Stimulated activated CD4-positive, alpha-beta T cell treated with anti-CD3 and anti-CD28 coated beads, Interleukin-4, amount 100 ng/mL, for 24 hours (primary cell): ENCODE measurements at places on chromosomes 3 and 15.

GRCh38 chr15:48887144-48887543 is 9.2 kb downstream of the EID1 start:
- no peak for DNase-seq

DNA sequence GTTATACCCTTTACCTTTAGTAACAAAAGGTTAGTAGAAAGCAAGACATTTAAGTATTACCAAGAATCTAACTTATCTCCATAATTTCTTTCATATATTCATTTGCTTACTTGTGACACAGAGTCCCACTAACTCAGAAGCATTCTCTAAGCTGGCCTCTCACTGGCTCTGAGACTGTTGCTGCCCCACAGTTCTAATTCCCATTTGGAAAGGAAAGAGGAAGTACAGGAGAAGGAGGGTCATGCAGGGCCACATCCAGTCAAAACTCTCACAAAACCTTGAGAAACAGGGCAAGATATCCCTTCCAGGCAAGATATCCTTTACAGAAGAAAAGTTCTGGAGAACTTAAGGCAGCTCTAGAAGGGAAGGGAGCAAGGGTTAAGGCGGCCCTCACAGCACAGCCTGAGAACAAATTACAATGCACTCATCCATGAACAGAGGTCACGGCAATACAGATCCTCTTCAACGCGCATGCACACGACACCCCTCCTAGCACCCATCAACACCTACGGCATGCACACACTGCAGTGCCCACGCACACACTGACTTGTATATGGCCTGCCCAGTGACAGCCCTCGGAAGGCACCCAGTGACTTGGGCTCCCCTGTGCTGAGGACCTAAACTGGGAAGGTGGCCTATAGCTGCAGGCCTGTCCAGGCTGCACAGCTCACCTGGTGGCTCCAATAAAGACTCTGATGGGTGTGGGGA is 13.0 kb upstream of the MYO5C start:
- no peak for DNase-seq

DNA sequence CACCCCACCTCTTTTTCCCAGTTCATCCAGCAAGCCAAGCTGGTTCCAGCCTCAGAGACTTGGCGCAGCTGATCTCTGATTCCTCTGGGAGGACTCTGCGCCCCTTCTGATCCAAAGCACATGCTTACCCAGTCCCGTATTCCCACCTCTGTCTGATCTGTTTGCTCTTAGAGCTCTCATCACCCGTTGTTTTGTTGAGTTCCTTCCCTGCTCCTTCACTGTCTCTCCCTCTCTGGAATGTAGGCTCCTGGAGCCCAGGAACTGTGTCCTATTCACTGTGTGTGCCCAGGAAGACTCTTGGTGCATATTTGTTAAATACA is 1.3 kb upstream of the ZXDC start:
- no peak for DNase-seq

GRCh38 chr15:52144656-52145178 is 32.1 kb upstream of the BCL2L10 start:
- DNase-seq = no peak

- DNase-seq = no peak
These were observed 192.3 kb downstream of the IGSF11 start for GRCh38 chr3:118842147-118842863.

DNA sequence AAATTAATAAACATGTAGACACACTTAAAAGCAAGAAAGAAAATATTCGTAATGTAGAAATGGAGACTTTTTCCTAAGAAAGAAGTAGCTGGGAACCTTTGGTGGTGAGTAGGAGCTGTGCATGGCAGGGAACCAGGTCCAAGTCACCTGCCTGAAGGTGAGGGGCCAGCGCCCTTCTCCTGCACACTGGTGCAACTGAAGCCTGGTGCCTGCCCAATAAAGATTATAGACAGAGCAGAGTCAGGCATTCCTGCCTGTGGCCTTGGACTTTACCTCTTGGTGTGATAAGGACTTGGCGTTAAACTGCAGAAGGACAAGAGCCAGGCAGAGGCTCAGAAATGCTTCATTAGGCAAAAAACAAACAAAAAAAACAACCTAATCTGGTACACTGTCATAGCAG is 14.2 kb downstream of the CFAP91 start:
- DNase-seq = no peak

GRCh38 chr3:112365636-112366035 is 32.7 kb downstream of the CD200 start:
- no peak for DNase-seq

DNA sequence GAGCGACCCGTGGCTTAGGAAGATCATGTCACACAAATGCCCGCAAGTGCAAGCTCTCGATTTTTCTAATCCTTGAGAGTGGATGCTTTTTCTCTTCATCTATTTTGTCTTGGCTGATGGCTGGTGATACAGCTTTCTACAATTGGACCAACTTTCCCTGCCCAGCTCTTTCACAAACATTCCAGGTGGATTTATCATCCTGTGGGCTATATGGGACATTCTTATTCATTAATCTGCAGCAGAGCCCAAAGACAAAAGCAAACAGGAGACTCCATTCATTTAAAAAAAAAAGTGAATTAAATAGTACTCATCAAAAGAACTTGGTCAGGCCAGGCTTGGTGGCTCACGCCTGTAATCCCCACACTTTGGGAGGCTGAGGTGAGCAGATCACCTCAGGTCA is 14.2 kb upstream of the TSEN2 start:
- no peak for DNase-seq

DNA sequence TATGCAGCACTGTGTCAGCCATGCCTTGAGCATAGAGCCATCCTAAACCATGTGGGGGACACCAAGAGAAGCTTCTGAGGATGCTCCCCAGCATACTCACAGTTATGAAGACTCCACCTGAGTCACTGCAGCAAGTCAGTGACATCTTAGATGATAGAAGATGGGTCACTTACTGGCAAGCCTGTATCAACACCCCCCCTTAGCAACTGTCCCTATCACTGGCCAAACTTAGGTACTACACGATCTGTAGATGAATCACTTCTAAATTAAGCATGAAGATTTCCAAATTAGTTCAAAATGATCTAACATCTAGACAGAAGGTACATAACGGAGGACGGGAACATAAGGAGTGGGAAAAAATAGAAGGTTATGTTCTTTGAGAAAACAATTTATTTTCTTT is 13.2 kb upstream of the LMCD1 start:
- DNase-seq = no peak

- no peak for DNase-seq
These were observed 719.9 kb downstream of the CADM2 start for GRCh38 chr3:85678713-85679112.

- no peak for DNase-seq
These were observed 31.2 kb downstream of the LINS1 start for GRCh38 chr15:100570735-100571313.

DNA sequence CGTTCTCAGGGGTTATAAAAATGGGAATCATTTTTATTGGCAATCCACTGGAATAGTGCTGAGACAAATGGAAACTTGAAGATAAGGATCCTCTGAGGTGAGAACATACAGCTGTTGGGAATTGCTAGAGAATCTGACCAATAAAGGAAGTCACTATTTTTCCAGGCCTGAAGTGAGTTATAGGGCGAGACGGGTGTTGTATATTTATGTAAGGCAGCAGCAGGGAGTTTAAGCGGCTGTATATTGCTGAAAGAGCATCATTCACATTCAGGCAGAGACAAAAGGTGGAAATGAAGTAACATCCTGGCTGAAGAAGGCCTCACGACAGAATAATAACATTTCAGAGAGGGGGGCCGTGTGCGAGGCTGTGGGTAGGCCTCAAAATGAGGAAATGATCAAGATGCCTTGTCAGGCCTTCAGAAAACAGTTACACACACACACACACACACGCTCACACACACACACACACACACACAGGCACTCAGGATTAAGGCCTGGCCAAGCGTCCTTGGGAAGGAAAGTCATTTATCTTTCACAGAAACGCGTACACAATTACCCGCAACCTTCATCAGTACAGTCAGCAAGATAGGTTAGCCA is 964.9 kb upstream of the NR2F2 start:
- no peak for DNase-seq

GRCh38 chr3:184239221-184239620 is 9.5 kb downstream of the ALG3 start:
- no peak for DNase-seq

GRCh38 chr15:42444415-42445063 is 46.4 kb downstream of the ZNF106 start:
- no peak for DNase-seq

DNA sequence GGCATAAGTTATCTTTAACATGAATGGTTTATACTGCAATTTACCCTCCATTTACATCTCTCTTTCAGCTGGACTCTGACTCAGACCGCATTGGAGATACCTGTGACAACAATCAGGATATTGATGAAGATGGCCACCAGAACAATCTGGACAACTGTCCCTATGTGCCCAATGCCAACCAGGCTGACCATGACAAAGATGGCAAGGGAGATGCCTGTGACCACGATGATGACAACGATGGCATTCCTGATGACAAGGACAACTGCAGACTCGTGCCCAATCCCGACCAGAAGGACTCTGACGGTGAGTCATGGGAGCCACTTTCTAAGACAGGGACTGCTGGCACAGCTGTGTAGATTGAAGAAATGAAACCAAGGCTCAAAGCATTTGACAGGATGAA is 11.6 kb downstream of the THBS1 start:
- no peak for DNase-seq

DNA sequence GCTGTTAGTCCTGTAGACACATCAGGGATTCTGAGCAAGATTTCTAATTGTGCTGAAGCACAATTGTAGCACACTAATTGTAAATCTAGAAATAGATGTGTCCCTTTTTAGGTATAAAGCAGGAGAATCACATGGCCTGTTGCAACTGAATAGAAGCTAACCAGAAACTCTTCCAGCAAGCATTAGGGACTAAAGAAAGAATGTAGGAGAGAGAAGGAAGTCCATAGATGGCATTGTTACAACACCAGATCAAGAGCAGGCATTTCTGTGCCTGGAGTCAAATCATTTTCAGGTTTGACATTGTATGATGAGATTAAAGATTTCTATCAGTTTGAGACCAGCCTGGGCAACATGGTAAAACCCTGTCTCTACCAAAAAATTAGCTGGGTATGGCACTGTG is 27.4 kb downstream of the CALML4 start:
- no peak for DNase-seq

DNA sequence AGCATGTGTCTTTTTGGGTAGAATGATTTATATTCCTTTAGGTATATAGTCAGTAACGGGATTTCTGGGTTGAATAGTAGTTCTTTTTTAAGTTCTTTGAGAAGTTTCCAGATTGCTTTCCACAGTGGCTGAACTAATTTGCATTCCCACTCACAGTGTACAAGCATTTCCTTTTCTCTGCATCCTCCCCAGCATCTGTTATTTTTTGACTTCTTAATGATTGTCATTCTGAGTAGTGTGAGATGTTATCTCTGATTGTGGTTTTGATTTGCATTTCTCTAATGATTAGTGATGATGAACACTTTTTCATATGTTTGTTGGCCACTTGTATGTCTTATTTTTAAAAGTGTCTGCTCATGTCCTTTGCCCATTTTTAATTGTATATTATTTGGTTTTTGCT is 337.6 kb downstream of the EFHB start:
- no peak for DNase-seq
